ENCODE measurements at places on chromosomes 1 and 21. TPM values are rescaled to one million over a fixed set of nuclear protein-coding genes. Genes with fewer than 3 reads are reported as not detected.

GRCh38 chr1:93559045-93559444 lies 111.1 kb downstream of the FNBP1L start:
- no peak for DNase-seq

DNA sequence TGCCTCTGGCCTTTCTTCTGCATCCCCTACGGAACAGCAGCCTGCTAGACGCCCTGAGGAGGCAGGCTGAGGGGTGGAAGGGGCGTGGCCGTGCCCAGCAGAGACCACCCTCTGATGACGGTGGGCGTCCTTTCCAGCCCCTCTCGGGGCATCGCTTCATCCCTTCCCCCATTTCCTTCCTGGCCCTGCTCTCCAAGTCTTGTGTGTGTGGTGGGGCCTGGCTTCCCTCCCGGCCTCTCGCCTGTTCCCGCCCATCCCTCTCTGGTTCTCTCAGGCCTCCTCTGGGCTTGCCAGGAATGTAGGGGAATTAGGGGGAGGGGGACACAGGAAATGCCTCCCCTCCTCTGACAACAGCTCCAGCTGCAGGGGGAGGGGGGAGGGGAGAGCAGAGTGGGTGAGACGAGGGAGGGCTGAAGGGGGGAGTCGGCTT lies 51.1 kb downstream of the SKI start:
- peak; percentile 98 for DNase-seq

DNA sequence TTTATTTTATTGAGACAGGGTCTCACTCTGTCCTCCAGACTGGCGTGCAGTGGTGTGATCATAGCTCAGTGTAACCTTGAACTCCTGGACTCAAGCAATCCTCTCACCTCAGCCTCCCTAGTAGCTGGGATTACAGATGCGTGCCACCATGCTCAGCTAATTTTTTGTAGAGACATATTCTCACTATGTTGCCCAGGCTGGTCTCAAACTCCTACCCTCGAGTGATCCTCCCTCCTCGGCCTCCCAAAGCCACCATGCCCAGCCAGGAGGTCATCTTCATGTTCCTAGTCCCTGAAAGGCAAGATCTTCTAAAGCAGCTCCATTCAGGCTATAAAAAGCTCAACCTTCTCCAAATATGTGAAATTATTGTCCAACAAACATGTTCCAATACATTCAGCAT lies 53.9 kb downstream of the TOR1AIP2 start:
- no peak for DNase-seq

The MAGOH gene
- 16.0 TPM for polyA plus RNA-seq

The PATJ gene
- polyA plus RNA-seq, result 1.1 TPM

DNA sequence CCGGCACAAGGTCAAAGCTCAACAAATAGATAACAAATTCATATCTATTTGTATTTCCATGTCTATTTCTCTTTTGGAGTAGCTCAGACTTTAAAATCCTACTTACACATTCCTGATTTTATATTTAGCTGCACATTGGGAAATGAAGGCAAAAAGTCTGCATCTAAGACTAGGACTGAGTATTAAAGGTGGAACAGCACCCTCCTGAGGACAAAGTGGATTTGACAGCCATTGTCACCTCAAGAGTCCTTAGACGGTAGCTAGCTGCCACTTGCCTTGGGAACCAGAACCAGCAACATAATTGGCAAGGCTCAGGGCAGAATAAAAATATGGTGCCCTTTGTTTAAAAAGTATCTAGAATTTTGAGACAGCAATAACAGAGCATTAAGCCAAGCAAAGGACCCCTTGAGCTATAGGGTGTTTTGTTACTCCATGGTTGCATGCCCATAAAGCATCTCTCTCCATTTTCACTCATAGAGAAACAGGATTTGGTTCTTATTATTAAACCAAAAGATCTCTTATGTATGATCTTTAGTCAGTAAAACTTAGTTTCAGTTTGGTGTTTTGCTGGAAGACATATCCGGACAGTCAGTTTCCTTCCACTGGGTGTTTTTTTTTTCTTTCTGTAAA lies 30.0 kb upstream of the SGIP1 start:
- DNase-seq, result peak; percentile 88

DNA sequence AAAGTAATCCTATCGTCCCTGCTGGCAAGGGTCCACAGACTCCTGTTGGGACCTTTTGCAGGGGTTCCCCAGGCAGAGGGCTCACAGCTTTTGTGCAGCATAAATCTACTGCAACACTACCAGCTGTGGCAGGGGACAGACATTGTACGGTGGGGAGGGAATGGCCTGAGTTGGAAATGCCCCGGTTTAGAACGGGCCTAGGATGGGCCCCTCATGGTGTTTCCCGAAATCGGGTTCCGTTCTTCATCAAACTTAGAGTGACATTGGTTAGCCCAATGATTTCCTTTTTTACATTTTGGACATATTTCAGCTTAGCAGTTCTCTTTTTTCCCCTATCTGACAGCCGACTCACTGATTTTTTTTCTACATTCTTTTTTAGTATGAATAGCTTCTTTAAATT lies 26.5 kb upstream of the SAMD11 start:
- DNase-seq, result no peak

DNA sequence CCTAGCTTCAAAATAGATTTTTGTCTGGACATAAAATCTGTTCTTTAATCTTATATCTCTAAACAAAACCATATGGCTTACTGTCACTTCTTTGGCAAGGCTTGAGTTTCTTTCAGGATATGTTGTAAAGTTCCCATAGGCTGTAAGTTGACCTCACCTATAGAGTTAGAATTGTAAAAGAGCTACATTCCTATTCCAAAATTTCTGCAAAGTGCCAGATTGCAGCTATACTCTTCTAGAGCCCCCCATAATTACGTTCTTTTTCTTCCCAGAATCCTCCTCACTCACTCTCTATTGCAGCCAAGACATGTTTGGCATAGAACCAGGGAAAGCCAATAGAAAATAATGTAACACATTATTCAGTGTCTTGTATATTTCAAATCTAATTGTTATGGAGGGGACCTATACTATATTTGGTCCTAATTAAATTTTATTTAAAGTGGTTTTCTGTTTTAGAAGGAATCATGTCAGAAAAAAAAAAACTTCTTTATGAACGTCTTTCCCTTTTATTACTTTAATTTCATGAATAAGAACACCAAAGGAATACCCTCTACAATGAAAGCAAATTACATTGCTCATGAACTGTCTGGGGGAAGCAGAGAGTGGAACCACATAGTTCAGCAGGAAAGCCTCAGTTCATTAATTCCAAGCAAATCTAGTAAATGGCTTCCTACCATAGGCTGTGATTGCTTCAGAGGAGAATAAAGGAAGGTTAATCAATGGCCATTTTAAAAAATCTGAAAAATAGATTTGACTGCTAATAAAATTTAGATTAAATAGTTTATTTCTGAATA lies 22.3 kb downstream of the CTTNBP2NL start:
- DNase-seq, result no peak

DNA sequence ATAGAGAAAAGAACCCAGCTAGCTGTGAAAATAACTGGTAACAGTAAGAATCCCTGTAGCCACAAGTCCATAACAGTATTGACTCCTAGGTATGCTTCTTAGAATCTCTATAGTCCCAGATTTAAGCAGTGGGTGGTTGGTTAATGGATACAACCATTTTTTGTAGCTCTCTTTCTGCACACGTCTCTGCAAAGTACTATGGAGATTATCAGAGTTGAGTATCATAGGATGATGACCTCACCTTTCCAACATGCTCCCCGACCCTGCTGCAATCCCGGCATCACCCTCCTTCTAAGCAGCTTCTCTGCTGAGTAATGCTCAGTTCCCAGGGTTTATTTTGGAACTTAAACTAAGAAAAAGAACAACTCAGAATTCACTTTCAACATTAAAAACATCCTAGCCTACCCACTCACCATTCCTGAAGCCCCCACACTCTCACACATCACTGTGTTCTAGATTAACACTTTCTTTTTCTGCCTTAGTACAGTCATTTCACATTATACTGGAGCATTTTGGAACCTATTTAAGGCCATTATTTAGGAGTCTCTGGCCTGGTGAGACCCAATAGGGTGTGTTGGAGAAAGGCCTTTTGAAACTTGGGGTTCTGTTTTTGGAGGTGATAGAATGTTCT lies 2.7 kb downstream of the MLLT11 start:
- DNase-seq, result peak; percentile 24

- DNase-seq, result peak; percentile 66
Measured at GRCh38 chr1:243946253-243946652, 96.2 kb upstream of the AKT3 start.

The CFAP45 gene
- polyA plus RNA-seq, result 0.13 TPM

The PGLYRP3 gene
- not detected for polyA plus RNA-seq

GRCh38 chr1:175000697-175001187 lies 995 bp downstream of the CACYBP start:
- peak; percentile 51 for DNase-seq

GRCh38 chr1:62321446-62321845 lies 2.2 kb upstream of the KANK4 start:
- no peak for DNase-seq

The KIF26B gene
- 0.06 TPM for polyA plus RNA-seq

- no peak for DNase-seq
Measured at GRCh38 chr1:118998171-118998570, 10.0 kb upstream of the TBX15 start.

- DNase-seq, result no peak
Measured at GRCh38 chr1:85334962-85335361, 58.5 kb upstream of the BCL10 start.

DNA sequence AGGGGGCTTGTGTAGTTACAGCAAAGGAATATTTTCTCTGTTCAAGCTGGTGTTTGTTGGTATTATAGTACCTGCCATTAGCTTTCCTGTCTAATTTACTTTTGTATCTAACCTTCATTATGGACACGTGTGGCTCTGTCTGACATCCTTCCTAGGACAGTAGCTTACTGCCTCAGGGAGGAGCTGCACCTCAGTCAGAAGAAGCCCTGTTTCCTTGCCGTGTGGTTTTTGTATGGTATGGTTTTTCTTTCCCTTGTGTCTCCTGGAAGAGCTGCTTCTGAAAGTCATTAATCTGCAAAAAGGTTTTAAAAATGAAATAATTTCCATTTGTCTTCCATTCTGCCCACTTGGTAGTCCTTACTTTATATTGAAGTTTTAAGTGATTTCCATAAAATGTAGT lies 17.4 kb upstream of the CRB1 start:
- no peak for DNase-seq

DNA sequence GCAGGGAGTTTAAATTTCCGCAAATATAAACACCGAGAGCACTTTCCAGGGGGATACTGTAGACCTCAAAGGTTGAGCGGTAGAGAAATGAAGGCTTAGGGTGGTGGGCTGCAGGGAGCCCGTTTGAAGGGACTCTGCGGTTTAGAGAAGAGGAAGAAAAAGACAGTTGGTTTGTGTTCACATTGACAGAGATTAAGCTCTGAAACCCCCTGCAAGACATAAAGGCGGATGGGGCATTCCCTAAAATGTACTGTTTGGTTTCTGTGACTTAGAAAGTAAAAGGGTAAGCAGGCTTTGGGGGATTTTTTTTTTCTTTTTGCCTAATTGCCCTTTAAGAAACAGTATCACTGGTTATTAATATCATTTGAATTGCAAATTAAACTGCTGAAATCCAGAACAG lies 1.3 kb downstream of the KAZN start:
- no peak for DNase-seq

DNA sequence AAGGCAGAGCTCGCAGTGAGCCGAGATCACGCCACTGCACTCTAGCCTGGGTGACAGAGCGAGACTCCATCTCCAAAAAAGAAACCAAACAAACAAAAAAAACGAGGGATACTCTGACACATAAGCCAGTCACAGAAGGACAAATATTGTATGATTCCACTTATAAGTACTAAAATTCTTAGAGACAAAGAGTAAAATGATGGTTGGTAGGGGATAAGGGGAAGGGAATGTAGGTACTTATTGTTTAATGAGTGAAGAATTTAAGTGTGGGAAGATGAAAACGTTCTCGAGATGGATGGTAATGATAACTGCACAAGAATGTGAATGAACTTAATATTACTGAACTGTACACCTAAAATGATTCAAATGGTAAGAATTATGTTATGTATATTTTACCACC lies 66.7 kb upstream of the GUCA2A start:
- no peak for DNase-seq

DNA sequence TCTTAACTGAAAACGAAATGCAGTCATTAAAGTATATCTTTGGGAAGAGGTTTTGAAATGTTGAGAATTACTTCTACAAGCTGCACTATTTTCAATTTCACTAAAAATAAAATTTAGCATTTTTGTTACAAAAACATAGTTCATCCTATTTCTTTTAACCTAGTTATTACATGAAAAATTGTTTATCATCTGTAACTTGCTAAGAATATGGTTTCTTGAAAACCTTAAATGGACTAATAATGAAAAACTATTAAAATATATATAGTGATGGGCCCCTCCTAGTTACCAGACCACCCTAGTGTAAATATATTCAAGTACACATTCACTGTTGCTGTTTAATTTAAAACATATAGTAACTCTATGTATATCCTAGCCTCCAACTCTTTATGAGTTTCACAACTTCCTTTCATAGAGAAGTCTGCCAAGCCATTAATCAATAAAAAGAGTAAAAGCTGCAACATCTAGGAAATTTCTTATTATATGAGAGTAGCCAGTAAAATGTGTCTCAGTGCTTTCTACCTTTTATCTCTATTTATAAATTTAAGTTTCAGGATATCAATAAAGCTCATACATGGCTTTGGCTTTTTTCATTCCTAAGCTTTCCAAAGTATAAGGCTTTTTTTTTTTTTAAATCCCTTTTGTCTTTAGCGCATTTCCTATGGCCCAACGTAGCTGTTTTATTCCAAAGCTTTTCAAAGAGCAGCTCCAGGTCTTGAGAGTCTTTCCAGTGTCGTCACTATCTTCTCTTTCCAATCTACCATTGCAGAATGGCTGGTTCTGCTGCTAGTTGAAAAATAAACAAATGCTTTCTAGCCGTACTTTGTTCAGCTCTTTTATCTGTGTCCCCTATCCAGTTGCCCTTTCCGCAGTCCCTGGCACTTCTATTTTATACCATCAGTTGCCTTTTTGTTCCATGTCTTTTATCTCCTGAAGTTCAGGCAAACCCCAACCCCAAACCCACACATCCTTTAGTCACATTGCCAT lies 6.5 kb downstream of the IRF2BP2 start:
- peak; percentile 66 for DNase-seq

The IRF6 gene
- polyA plus RNA-seq, result 65.0 TPM

DNA sequence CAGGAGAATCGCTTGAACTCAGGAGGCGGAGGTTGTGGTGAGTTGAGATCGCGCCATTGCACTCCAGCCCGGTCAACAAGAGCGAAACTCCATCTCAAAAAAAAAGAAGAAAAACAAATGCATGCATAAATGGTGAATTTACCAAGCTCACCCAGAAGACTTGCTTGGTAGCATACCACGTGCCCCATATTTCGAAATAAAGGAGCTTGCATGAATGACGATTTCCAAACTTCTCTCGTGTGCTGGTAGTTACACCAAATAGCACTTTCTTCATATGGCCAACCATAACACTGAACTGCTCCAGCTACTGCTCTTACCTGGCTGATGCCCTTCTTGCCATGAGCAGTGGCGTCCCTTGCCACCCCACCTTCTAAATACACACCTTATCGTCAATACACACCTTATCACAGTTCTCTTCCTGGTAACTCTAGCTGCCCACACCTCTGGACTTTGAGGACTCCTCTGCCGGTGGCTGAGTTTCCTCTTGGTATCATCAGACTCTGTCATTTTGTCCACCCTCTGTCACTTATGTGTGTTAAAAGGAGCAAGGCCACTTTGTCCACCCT lies 2.8 kb downstream of the DOP1B start:
- no peak for DNase-seq

Data from endothelial cell of umbilical vein (primary cell).